ENCODE measurements at places on chromosomes 3 and 15. TPM values are rescaled to one million over a fixed set of nuclear protein-coding genes. Genes with fewer than 3 reads are reported as not detected.

GRCh38 chr3:13231781-13232666 is 158.8 kb upstream of the IQSEC1 start:
- no peak for DNase-seq

DNA sequence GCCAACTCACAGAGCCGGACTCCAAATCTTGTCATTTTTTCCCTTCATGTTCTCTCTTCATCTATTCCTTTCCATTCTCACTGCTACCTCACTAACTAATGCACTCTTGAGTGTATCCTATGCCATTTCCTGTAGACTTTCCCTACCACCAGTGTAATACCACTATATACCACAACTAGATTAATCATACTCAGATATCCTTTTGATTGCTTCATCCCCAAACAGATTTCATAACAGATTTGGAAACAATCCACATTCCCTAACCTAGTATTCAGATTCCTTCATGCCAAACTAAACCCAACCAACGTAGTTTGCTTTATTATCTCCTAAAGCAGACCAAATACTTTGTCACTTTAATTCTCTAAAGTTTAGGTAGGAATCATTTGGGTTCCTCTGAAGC is 2.6 kb upstream of the PLOD2 start:
- no peak for DNase-seq

GRCh38 chr15:49982584-49982983 is 136.4 kb downstream of the ATP8B4 start:
- DNase-seq: no peak

- DNase-seq: no peak
These were observed 30.6 kb upstream of the CP start for GRCh38 chr3:149252272-149252671.

DNA sequence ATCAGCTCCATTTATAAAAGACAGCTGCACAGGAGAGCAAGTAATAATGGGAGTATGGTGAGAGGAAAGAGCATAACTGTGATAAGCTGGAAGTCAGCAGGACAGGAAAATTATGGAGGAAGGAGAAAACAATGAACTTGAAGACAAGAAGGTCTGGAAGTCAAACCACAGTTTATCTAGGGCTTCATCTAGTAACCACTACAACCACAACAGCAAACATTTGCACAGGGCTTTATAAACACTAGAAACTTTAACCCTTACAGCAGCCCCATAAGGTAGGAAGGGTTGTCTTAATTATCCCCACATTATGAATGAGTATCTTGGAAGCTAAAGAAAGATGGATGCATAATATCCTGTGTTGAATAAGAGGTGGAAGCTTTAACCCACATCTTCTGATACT is 820.8 kb downstream of the IGSF11 start:
- no peak for DNase-seq

DNA sequence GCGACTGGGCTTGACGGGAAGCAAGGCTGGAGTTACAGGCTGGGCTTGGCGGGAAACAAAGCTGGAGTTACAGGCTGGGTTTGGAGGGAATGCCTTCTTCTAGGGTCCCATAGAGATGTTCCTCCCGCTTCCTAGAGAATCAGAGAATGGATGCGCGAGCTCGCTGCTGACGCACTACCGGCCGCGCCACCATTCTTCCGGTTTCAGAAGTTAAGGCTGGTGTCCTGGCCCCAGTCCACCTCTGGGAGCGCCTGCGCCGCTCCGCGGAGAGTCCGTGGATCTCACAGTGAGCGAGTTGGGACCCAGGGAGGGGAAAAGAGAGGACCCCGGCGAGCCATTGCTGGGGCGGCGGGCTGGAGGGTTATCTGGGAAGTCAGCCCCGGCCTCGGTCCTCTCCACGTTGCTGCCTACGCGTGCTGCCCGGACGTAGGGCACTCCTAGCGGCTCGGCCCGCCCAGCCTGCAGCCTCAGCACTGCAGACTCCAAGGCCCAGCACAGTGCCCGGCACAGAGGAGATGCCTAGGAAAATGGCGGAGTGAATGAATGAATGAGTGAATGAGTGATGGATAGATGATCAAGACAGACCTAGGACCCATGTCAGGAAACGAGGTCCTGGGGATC is at the start of gene ZNF502:
Gene ZNF502, plus strand, starts transcription at position 206 of the 621 bp plus-strand sequence. CDS start 7,602 bp downstream, outside the sequence.
- DNase-seq: peak; percentile 89

- DNase-seq: no peak
These were observed 201.2 kb downstream of the RPLP1 start for GRCh38 chr15:69653846-69654245.

DNA sequence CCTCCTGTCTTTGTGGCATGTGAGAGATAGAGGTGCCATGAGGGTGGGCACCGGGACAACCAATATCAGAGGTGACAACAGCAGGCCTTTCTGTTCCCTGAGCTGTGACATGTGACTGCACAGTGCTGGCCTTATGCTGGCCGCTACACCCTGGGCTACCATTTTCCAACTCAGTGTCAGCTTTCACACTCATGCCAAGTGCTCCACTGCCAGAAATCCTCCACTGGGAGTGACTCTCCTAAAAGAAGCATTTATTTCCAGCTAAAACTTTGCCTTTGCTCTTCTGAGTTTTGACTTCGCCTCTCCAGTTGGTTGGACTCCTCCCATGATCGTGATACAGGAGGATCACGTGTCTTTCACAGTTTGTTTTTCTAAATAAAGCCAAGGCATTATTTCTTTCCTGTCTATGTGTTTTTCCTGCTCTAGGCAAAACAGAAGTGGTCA is 31.4 kb downstream of the CA12 start:
- DNase-seq: no peak

- DNase-seq: no peak
These were observed 67.9 kb downstream of the GADL1 start for GRCh38 chr3:30826531-30826942.

DGKG gene
- total RNA-seq: 0.85 TPM

PARP6 gene
- 47.2 TPM for total RNA-seq

NEK10 gene
- 0.43 TPM for total RNA-seq

SOX2 gene
- total RNA-seq: 0.06 TPM

FAM98B gene
- 4.8 TPM for total RNA-seq

HEG1 gene
- 22.7 TPM for total RNA-seq

AZI2 gene
- 26.6 TPM for total RNA-seq

AMT gene
- total RNA-seq: 14.8 TPM

BDH1 gene
- total RNA-seq: 11.9 TPM

DLEC1 gene
- 0.14 TPM for total RNA-seq

CAMK1 gene
- 6.1 TPM for total RNA-seq

CX3CR1 gene
- total RNA-seq: 1.1 TPM

NPAP1 gene
- 0.35 TPM for total RNA-seq

MYLK gene
- total RNA-seq: 7.3 TPM

All from pancreas (tissue), 10 donors.